Stimulated activated CD8-positive, alpha-beta memory T cell treated with anti-CD3 and anti-CD28 coated beads, Interleukin-4, amount 100 ng/mL, for 1 hour (primary cell): ENCODE measurements at places on chromosomes 5 and 9.

GRCh38 chr9:130756037-130756436 is 62.5 kb downstream of the EXOSC2 start:
- DNase-seq = no peak

DNA sequence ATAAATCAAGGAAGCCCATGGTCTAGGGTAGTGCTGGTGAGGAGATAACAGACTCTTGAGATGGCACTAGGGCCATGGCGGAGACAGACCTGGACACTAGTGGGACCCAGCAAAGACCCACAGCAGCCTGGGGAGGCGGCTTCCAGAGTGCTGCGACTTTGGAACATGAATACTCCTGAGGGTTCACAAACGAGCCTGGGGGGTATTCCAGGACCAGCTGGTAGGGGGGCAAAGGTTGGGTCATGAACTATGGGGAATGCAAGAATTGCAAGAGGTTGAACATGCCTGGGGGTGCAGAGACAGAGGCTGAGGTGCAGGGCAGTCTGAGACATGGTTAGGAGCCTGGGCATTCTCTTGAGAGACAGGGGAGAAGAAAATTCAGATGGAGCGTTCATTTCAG is 43.8 kb upstream of the SPTLC1 start:
- DNase-seq = no peak

DNA sequence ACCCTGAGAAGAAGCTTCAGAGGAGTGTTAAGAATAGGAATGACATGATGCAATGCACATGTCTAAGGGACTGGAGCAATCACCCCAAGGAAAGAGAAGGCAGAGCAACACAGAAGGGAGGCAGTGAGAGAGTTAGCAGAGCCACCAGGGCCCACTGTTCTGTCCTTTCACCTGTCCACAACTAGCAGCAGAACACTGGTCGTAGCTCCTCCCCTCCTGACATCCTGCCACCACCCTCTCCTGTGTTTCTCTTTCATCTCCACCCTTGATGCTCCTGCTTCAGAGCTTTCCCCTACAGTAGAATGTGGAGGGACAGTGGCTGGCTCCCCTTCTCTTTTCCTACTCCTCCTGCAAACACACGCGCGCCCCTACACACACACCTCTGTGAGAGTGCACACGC is 483.4 kb upstream of the KIF2A start:
- no peak for DNase-seq

GRCh38 chr9:86548220-86548619 is 194.0 kb upstream of the TUT7 start:
- DNase-seq = no peak
